ENCODE measurements at places on chromosomes 6 and 20.

DNA sequence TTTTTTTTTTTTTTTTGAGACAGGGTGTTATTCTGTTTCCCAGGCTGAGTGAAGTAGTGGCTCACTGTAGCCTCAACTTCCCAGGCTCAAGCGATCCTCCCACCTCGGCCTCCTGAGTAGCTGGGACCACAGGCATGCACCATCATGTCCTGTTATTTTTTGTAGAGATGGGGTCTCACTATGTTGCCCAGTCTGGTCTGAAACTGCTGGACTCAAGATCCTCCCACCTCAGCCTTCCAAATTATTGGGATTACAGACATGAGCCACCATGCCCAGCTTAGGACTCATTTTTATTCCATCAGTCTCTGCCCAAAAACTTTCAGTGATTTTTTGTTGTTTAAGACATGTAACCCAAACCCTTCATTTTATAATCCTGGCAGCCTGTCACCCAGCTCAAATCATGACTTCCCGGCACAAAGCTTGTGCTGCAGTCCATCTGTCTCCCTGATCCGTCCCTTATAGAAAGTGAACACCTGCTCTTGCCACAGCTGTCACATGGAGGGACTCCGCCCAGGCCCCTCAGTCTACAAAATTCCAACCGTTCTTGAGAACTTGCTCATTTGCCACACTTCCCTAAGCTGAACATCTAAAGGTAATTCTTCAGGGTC lies 183.9 kb upstream of the JARID2 start:
- DNase-seq: no peak

- no peak for DNase-seq
Observed at GRCh38 chr6:20661721-20662120, 127.5 kb downstream of the CDKAL1 start.

- DNase-seq: no peak
Observed at GRCh38 chr6:12548526-12548925, 168.0 kb upstream of the PHACTR1 start.

GRCh38 chr6:113923526-113923925 lies 47.4 kb downstream of the HDAC2 start:
- DNase-seq: no peak

DNA sequence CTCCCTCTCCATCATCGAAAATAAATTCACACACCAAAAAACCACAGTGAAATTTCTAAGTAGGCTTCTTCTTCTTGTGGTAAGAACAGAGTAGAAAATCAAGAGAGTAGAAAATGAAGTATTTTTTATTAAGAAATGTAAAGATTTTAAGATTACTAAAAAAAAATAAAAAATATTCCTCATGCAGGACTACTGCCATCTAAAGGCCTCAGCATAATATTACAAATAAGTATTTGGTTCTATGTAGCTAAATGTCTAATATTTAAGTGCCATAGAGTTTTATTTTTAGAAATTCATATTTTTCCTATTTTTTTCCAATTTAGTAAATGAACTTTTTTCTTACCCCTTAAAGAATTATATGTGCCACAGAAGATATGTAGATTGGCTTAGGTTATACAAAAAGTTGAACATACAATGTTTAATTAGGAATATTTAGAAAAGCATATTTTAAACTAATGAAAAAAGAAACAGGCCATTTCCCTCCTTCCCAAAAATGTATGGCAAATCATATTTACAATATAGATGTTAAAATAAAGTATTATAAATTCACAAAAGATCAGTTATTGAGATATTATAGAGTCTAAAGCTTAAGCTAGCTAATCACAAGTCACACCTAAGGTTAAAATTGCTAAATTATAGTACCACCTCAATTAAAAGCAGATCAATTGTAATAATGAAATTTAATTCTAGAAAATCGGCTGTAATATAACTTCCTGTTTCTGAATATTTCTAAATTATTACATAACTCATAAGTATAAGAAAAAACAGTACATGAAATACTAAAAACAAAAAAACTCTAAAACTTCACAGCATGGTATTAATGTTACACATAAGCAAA lies 3.5 kb upstream of the NT5DC1 start:
- DNase-seq: no peak

GRCh38 chr6:36113703-36114102 lies 16.6 kb upstream of the MAPK13 start:
- no peak for DNase-seq

GRCh38 chr20:430091-430999 lies 22.2 kb downstream of the RBCK1 start:
- no peak for DNase-seq
